ENCODE measurements at places on chromosomes 4 and X.

DNA sequence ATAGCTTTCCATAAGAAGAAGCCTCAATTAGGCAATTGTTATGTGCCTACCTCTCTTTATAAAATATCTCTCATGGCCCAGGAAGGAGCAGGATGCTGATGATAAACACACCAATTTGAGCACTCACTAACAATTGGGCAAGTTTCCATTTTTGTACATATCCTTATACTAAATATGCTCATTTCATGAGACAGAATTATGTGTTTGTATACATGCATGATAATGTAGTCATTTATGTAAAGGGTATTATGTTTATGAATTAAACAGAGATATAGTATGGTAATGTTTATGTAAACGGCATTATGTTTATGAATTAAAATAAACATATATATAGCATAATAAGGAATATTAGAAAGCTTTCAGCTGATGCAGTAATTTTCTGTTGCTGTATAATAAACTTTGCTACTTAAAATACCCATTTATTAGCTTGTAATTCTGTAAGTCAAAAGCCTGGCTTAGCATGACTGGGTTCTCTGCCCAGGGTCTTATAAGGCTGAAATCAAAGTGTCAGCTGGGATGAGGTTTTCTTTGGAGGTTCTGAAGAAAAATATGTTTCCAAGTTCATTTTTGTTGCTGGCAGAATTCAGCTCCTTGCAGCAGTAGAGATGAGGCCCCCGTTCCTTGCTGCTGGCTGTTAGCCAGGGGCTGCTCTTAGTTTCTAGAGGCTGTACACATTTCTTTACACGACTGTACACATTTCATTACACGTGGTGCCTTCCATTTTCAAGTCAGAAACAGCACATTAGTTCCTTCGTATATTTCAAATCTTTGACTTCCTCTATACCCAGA is 89.0 kb downstream of the GLRA2 start:
- no peak for DNase-seq

GRCh38 chr4:100721077-100721476 is 203.3 kb upstream of the EMCN start:
- DNase-seq = no peak

DNA sequence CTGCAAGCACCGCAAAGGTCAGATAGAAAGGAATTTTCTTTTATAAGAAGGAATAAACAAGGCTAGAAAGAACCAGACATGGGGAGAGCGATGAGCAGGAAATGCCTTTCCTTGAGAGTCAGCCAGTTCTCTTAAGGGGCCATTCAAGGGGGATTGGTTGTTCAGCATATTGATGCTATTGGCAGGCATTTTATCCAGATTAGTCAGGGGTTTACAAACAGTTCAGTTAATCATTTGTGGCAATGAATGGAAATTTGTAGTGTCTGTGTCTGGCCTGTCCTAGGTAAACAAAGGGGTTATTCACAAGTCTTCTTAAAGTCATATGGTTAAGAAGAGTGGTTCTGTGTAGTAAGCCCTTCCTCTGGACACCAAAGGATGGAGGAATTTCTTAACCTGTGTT is 184.7 kb upstream of the FRMPD4 start:
- DNase-seq = no peak

DNA sequence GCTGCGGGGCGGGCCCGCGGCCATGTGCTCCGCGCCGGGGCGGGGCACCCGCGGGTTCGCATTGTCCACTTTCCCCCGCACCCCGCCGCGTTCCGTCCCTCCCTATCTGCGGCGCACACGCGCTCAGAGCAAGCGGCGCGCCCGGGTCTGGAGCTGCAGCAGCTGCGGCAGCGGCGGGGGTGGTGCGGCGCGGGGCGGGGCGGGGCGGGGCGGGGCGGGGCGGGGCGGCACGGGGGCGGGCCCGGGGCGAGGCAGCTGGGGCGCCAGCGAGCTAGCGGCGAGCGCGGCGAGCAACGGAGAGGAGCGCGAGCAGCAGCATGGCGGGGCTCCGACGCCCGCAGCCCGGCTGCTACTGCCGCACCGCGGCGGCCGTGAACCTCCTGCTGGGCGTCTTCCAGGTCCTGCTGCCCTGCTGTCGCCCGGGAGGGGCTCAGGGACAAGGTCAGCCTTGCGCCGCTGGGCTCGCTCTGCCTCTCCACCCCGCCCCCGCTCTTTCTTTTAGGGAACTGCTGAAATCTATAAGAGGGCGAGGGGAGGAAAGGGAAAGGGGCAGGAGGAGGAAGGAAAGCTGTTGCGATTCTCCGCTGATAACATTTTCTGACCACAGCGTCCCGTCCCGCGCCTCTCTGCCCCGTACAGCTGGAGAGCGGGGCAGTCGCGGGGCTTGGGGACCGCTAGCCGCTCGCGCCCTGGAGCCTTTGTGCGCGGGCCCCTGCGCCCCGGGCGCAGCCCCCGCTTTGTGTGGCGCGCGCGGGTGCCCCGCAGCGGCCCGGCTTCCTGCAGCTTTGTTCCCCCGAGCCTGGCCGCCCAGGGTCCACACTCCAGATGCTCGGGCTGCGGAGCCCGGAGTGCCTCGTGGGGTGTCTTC is at the start of gene TMEM131L:
TSS of gene TMEM131L (plus strand) at position 280 of the 868 bp plus-strand sequence. CDS start at position 318, 38 bp downstream.
- no peak for DNase-seq

DNA sequence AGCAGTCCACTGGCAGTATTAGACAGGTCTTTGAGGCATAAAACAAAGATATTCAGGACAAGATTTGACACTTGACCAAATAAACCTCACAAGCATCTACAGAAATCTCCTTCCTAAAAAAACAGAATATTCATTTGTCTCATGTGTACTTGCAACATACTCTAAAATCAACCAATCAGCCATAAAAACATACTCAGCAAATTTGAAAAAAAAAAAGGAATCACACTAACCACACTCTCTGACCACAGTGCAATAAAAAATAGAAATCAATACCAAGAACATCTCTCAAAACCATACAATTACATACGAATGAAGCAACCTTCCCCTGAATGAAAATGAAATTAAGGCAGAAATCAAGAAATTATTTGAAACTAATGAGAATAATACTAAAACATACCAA is 591.3 kb downstream of the FAM133A start:
- DNase-seq = no peak

DNA sequence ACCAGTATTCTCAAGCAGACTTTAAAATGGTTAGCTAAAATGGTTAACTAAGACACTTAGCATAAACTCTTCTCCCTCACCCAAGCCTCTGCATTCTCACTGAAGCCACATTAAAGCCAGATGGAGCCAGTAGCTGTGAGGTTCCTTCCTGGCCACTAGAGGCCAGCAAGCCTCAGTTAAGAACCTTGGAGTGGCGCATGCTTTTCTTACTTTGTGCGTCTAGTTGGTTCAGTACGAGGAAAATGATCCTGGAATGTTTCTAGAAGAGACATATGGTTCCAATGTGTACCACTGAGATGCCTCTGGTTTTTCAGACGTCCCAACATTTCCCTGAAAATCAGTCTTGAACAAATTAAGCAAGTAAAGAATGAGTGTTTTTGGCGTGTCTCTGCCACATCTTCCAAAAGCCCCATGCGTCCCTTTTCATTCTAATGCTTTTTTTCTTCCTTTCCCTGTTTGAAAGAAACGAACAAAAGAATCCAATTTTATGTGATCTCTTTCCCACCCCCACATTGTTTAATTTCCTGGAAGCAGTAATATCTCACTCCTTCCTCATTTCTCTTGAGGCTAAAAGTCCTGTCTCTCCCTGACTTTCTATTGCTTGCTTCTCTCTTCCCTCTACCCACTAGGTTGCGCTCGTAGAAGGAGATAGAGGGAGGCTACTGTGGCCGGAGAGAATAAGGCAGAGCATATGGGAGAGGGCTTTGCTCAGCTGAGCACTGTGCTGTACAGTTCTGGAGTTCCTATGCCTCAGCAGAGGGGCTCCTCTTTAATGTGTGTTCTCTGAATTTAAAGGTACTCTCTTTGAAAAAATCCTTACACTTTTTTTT is 82.9 kb upstream of the TAB3 start:
- no peak for DNase-seq

GRCh38 chr4:10673817-10674369 is 10.7 kb downstream of the CLNK start:
- no peak for DNase-seq

- DNase-seq = no peak
These were observed 72.5 kb downstream of the CNGA2 start for GRCh38 chrX:151806967-151807540.

DNA sequence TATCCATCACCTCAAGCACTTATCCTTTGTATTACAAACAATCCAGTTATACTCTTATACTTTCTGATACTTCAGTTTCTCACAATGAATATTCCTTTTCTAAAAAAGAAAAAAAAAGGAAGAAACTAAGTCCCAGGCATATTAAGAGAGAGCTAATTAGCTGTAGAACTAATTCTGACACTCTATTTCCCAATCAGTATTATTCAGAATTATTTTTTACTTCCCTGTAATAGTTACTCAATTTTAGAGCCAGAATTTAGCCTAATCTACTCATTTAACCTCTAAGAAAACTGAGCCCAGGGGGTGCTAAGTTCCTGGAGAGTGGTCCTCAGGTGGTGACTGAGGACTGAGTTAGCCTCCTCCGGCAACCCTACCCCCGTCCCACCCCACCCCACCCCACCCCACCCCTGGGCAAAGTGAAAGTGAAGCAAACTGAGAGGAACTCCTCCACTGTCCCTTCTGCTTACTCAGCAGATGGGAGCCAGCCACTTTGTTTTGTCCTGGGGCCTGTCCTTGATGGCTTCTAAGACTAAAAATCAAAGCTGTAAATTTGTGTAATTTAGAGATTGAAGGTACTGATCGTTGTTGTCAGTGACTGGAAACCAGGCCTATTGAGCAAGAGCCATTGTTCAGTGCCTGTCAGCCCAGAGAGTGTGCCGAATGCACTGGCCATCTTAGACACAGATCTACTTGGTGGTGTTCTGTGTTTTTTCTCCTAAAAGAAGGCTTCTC is 162.1 kb downstream of the CBR4 start:
- no peak for DNase-seq

- DNase-seq = peak; percentile 15
These were observed 55.8 kb downstream of the MBNL3 start for GRCh38 chrX:132433001-132433400.

DNA sequence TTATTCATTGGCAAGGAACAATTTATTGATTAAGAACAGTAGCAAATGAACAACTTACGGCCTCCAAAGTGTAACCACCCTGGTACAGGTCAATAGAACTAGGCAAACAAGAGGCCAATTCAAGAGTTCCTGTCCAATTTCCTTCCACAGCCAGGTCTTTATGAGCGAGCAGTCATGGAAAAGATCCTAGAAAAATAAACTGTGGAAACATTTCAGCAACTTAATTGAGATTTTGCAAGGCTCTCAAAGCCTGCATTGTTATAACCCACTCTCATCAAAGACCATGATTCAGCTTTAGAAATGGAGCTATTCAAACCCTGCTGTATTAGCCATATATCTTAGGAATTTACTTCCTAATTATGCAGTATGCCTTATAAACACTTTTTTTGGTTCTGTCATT is 43.6 kb downstream of the UNC5C start:
- DNase-seq = no peak

GRCh38 chr4:62243895-62244294 is 1043.8 kb downstream of the ADGRL3 start:
- DNase-seq = no peak

DNA sequence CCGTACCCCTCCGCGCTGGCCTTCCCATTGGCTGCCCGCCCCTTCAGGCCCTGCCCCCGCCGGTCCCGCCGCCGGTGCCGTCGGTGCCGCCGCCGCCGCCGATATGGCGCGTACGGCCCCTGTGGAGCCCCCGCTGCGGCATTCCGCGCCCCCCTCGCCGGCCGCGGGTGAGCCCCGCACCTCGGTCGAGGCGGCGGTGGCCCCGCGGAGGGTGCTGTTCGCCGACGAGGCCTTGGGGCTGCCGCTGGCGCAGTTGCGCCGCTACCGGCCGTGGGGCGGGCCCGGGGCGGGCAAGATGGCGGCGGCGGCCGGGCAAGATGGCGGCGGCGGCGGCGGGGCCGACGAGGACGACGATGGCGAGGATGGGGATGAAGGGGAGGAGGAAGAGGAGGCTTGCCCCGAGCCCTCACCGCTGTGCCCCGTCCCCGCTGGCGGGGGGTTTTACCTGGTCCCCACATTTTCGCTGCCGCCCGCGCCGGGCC is at the start of gene PPP1R3F:
TSS of gene PPP1R3F (plus strand) at position 27 of the 482 bp plus-strand sequence. CDS start at position 104, 77 bp downstream.
- no peak for DNase-seq

DNA sequence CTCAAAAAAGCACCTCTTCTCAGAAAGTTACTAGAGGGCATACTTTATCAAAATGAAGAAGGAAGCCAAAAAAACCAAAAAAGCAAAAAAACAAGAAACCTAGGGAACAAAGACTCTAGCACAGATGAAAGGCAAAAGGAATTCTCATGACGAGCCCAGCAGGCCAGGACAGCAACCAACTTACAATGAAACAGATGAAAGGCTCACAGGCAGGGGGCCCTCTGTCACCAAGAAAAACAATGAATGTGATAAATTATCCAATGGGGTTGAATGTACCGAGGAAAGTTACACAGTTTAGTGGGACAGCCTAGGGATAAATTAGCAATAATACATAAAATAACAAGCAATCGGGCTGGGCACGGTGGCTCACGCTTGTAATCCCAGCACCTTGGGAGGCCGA is 79.0 kb downstream of the GPR82 start:
- no peak for DNase-seq

- DNase-seq = no peak
These were observed 36.5 kb downstream of the WDR1 start for GRCh38 chr4:10079912-10080588.

GRCh38 chrX:1443496-1444075 is 9.1 kb downstream of the ASMTL start:
- no peak for DNase-seq

DNA sequence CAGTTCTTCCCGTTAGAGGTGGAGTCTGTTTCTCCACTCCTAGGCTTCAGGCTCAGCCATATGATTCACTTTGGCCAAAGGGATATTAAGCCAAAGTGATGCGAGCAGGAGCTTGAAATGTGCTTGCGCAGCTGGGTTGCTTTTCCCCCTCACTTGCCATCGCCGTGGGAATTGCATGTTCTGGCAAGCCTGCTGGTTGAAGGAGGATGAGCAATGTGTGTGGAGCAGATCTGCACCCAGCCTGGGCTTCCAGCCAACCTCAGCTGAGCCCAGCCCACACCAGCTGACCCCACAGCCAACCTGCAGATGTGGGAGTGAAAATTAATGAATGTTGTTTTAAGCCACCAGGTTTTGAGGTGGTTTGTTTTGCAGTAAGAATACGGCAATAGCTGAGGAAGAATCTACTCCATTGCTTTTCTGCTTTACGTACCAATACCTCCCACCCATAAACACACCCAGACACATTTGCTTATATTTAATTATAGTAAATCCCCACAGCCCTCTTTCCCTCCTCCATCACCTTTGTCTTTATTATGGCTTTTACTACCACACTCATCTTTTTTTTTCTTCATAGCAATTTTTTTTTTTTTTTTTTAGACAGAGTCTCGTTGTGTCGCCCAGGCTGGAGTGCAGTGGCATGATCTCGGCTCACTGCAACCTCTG is 132.8 kb upstream of the FUNDC1 start:
- peak; percentile 1 for DNase-seq

- DNase-seq = no peak
These were observed 26.0 kb upstream of the YTHDC1 start for GRCh38 chr4:68375667-68376559.

DNA sequence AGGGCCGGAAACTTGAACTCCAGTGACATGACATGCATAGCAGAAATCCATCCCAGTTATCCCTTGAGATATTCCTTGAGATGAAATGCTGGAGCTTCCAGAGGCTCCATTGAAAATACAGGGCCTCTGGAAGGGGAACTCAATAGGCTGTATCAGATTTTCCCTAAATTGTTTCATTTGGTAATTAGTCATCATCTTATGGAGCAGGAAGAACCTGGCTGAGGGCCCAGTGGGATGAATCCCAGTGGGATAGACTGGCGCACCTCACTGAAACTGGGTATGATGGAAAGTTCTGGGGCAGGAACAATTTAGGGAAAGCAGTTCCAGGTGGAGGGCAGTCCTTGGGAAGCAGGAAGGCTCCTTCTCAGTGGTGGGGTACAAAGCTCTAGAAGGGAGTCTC is 307.8 kb upstream of the DIPK2B start:
- no peak for DNase-seq
